ENCODE measurements at places on chromosomes 1 and 21.

- DNase-seq, result no peak
Measured at GRCh38 chr1:10060311-10061100, 27.7 kb downstream of the UBE4B start.

- DNase-seq, result peak; percentile 46
Measured at GRCh38 chr1:46246548-46247435, 771 bp upstream of the RAD54L start.

- DNase-seq, result no peak
Measured at GRCh38 chr1:56774067-56774609, 45.1 kb downstream of the FYB2 start.

DNA sequence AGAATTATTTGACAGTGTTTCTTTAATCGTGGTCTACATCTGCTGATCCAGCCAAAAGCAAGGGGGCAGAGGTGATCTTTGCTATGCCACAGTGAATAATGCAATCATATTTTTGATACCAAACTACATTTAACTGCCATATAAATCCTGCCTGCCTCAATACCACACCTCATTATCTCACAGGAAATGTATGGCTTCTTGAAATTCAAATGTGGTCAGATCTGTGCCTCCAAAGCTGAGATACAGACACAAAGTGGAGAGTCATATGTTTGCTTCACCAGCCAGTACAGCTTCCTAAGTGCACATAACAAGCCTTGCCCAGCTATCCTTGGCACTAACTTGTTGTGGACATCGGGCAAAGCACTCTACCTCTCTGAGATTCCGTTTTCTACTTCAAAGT, 250.0 kb upstream of the NFIA start:
- DNase-seq, result no peak

- no peak for DNase-seq
Measured at GRCh38 chr1:4600615-4601460, 53.6 kb upstream of the AJAP1 start.

DNA sequence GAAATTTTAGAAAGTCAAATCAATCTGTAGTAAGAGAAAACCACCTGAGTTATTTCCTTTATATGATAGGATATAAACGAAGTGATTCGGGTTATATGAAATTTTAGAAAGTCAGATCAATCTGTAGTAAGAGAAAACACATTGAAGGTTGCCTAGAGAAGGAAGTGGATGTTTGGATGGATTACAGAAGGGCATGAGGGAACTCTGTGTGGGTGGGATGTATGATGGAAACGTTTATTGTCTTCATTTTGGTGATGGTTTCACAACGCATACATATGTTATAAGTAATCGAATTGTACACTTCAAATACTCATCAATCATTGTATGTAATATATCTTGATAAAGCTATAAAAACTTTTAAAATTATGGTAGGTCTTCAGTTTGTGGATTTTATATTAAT, 5.1 kb downstream of the CR1 start:
- DNase-seq, result no peak

- no peak for DNase-seq
Measured at GRCh38 chr1:206550446-206550845, 43.1 kb downstream of the RASSF5 start.

GRCh38 chr1:78281580-78281979, 209.2 kb upstream of the PTGFR start:
- no peak for DNase-seq

- DNase-seq, result no peak
Measured at GRCh38 chr1:166165661-166166328, 1.0 kb downstream of the FAM78B start.

Measured in HEK293T (cell line).